ENCODE measurements at places on chromosomes 16 and 17.

- DNase-seq, result no peak
Measured at GRCh38 chr16:814974-815373, 14.4 kb upstream of the GNG13 start.

GRCh38 chr17:1375615-1376014, 24.4 kb downstream of the YWHAE start:
- DNase-seq, result no peak

DNA sequence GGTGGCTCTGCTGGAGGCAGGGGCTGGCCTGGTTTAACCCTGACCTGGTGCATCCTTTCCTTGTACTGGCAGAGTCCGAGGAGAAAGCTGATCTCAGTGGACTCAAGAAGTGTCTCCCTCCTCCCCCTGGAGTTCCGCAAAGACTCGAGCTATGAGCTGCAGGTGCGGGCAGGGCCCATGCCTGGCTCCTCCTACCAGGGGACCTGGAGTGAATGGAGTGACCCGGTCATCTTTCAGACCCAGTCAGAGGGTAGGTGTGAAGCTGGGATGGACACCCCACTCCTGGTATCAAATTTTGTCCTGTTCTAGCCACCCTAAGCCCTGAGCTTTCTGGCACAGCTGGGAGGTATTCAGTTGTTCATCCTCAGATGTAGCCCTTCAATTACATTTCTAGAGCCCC, 42.5 kb downstream of the IL21R start:
- no peak for DNase-seq

DNA sequence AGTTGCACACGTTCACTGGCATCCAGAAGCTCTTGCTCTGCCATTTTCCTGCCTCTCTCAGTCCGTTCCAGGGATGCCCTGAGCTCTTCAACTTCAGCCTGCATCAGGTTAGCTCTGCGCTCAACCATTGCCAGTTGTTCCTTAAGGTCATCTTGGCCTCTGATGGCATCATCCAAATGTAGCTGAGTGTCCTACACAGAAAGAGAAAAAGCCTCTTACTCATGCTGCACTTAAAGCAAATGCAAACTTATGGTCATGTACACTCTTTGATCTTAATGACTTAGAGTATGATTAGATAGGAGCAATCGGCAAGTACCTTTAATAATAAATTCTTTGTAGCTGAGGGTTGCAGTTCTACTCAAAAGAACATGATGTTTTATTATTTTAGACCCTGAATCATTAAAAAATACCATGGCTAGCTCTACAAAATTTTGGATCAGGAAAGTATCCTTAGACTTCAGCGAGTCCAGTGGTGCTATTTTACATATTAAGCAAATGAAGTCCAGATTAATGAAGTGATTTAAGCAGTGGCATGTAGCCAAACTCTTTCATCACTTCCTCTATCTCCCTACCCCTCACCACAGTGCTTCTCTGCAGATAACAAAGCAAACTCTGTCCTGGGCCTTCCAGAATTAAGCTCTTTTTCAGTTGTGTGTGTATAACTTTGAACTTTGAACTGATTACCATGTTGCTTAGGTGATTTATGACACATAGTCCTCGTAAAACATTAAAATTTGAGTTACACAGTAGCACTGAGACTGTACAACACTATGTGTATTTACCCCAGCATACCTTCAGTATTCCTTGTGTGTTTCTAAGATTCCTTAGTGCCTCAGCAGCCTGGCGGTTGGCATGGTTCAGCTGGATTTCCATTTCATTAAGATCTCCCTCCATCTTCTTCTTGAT, 22.1 kb downstream of the MYH4 start:
- DNase-seq, result no peak

GRCh38 chr16:24535827-24536226, 3.5 kb upstream of the RBBP6 start:
- DNase-seq, result no peak

GRCh38 chr16:25855063-25855462, 163.3 kb downstream of the HS3ST4 start:
- DNase-seq, result no peak

DNA sequence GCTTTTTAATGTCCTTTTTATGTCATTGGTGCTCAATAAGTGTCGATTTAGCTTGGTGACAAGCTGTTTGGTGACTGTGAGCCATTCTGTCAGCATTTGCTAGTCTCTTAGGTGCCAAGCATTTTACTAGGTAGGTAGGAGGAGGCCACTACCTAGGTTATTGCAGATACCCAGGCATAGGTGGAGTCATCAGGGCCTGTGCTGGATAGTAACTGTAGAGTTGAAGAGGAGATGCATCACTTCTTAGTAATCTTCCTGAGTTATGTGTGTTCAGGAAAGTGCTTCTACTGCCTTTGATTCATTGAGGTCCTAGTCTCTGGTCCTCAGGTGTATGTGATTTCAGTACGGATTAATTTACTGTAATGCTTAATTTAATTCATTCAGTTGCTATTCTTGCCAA, 17.7 kb downstream of the USP10 start:
- DNase-seq, result no peak

- DNase-seq, result no peak
Measured at GRCh38 chr16:85105475-85105874, 6.8 kb downstream of the CIBAR2 start.

GRCh38 chr17:28498652-28499363, 7.3 kb upstream of the FOXN1 start:
- no peak for DNase-seq

DNA sequence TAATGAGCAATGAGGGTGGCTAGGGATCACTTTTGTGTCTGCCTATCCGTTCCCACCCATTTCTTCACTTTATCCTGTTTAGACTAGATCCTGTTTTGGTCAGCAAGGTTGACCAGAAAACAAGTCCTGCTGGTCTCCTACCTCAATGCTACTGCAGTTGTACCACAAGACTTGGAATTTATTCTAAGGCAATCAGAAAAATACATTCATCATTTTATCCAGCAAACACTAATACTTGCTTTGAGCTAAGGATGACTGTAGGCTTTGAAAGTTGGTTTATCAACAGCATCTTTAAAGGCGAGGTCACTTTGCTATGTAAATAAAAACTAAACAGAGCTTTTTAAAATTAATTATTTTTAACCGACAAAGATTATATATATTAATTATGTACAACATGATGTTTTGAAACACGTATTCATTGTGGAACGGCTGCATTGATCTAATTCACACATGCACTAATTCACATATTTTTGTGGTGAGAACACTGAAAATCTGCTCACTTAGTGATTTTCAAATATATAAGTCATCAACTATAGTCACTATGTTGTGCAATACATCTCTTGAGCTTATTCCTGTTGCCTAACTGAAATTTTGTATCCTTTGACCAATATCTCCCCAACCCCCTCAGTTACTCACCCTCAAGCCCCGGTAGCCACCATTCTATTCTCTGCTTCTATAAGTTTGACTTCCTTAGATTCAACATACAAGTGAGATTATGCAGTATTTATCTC, 125.9 kb upstream of the HS3ST3A1 start:
- DNase-seq, result no peak

DNA sequence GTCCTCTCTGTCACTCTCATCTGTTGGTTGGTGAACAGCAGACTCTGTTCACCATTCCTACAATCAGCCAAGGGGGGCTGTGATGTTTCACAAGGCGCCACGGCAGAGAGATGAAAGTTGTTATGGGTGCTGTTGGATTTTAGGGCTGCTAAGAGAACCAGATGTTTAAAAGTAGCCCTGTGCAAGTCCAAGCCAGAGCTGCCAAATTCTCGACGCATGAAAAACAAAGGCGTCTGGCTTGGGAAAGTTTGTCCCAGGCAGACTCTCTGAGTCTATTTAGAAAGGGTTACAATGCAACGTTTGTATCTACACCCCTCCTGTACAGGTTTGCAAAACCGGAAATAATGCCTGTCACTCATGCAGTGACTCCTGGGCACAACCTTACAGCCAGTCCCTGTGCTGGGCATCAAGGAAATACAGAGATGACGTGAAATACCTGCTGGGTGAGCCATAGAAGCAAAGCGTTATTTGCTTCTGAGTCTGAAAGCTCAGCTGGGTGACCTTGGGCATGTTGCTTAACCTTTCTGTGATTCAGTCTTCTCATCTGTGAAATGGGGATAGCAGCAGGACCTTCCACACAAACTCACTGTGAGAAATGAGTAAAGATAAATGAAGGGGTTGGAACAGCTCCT, 74.8 kb downstream of the XYLT1 start:
- DNase-seq, result no peak

- DNase-seq, result no peak
Measured at GRCh38 chr16:30350134-30350871, 4.8 kb downstream of the CD2BP2 start.

DNA sequence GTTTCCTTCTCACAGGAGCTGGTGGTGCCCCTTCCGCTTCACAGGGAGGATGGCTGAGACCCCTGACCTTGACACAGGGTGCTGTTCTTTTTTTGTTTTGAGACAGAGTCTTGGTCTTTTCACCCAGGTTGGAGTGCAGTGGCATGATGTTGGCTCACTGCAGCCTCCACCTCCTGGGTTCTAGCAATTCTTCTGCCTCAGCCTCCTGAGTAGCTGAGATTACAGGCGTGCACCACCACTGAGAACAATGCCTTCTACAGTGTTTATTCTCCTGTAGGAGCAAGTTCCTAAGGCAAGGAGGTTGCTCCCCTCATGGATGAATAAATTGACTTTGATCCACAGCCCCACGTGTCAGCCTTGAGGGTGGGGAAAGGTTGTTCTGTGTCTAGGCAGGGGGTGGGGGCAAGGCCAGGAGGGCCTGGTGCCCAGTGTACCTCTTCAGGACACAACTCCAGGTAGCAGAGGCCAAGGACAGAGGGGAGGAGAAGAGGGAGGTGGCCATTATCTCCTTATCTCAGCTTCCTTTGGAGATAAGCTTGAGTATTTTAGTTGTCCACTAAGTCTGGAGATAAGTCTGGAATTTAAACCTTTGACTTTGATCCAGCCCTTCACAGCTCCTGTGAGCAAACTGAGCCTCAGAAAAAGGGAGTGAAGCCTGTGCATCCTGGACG, 159.4 kb downstream of the SEC14L1 start:
- DNase-seq, result no peak

- DNase-seq, result no peak
Measured at GRCh38 chr17:4479982-4480751, 18.5 kb upstream of the SPNS2 start.

GRCh38 chr16:68289621-68290329, 21.0 kb downstream of the SLC7A6OS start:
- no peak for DNase-seq

DNA sequence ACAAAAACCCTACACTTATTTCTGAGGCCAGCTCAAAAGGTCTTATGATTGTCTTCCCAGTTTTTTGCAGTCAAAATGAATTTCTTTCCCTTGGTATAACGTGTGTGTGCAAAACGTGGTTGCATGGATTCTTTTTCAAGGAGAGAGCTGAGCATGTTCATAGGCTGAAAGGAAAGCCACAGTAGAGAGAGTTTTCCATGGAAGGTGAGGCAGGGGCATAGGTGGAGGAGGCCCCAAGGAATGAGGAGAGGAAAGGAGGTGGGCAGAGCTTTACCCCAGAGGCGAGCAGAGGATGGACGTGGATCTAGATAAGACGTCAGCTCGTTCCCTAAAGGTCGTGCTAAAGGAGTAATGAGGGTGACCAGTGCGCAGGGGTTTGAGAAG, 22.8 kb downstream of the TRPV2 start:
- no peak for DNase-seq

- no peak for DNase-seq
Measured at GRCh38 chr16:31435341-31436220, 7.0 kb downstream of the ZNF843 start.

- DNase-seq, result no peak
Measured at GRCh38 chr16:84838383-84838948, 18.7 kb downstream of the CRISPLD2 start.

DNA sequence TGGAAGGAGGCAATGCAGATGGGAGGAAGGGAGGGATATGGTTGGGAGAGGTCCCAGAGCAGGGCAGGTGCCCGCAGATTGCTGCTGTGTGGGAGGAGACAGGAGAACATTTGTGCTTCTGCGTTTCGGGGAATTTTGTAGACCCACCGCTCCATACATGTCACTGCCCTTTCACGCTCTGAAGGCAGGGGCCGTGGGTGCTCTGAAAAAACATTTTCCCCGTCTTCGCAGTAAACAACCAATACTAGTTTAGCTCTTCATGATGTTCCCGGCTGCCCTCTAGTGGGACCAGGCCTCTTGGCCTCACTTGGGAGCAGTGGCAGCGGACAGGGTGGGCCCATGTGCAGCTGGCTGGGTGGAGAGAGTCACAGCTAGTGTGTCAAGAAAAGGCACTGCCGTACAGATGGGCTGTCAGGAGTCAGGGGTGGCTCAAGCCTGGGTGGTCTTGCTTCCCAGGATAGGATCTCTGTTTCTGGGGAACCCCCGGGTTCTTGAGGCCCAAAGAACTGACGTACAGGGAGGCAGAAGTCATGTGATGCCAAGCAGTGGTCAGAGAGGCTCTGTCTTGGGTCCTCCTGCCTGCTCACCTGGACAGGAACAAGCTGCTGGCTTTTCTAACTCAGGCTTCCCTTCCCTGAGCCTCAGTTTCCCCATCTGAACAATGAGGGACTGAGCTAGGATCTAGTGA, 46.5 kb upstream of the CPNE2 start:
- DNase-seq, result no peak

DNA sequence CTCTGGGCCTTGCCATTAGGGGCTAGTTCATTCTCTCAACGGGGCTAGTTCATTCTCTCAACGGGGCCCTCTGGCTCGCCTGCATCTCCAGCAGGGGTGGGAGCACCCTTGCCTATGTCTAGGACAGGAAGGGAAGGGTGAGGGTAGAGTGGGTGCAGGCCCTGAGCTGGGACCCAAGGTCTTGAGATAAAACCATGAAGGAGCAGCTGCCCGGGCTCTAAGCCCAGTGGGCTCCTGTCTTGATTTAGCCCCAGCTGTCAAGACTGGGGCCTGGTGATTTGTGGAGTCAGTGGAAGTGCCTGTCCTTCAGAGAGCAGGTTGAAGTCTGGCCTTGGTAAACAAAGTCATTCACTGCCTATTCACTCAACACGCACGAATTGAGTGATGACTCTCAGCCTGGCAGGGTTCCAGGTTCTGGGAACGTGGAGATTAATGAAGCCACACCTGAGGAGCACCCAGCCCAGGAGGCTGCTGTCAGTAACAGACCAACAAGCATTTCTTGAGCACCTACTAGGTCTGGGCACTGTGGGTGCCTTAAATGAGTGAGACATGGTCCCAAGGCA, 35.4 kb downstream of the WNT3 start:
- no peak for DNase-seq

GRCh38 chr16:67176662-67177061, 6.3 kb downstream of the NOL3 start:
- DNase-seq, result peak; percentile 59

Measured in NCI-H2081 (cell line).